ENCODE measurements at places on chromosomes 7 and 10. TPM values are rescaled to one million over a fixed set of nuclear protein-coding genes. Genes with fewer than 3 reads are reported as not detected.

- DNase-seq = peak; percentile 21
Measured at GRCh38 chr7:65938336-65938895, 43.6 kb downstream of the GUSB start.

The AUTS2 gene
- total RNA-seq = 33.4 TPM

GRCh38 chr7:28182071-28182471 is 1.5 kb upstream of the JAZF1 start:
- no peak for DNase-seq

The TRPV6 gene
- not detected for total RNA-seq

Data from fibroblast of the aortic adventitia (primary cell).